Stimulated activated naive CD8-positive, alpha-beta T cell treated with anti-CD3 and anti-CD28 coated beads, Interleukin-15, amount 100 ng/mL, for 72 hours (primary cell): ENCODE measurements at places on chromosomes 6 and 20.

- DNase-seq = no peak
Measured at GRCh38 chr6:148704400-148705246, 42.2 kb upstream of the UST start.

DNA sequence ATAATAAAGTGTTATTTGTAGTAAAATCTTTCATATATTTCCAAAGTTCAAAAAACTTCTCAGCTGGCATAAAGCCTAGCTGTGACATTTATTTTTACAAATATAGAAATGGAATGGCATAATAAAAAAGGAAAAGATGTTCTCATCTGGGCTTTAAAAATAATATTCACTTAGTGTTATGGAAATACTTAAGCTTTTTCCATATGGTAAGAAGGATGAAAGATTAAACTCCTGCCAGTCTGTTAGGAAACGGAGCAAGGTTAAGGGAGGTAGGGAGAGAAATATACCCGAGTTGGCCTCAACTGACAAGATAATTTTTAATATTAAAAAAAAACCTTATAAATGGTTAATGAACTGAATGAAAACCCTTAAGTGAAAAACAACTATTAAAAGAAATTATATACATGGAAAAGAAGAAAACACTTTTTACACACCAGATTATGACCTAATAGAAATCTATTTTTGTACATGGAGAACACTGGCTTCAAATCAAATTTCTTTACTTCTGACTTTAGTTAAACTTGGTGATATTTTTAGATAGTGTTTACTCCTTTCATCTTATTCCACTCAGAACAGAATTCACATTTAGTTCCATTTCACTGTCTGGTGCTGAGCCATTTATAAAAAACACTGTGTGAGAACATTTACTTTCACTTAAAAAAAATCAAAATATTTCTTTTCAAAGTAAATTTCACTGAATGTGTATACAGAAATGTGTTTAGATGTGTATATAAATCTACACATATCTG is 137.0 kb downstream of the DST start:
- DNase-seq = no peak

- DNase-seq = no peak
Measured at GRCh38 chr6:24440897-24441598, 38.3 kb downstream of the MRS2 start.

- no peak for DNase-seq
Measured at GRCh38 chr6:143063631-143064030, 2.9 kb downstream of the AIG1 start.

DNA sequence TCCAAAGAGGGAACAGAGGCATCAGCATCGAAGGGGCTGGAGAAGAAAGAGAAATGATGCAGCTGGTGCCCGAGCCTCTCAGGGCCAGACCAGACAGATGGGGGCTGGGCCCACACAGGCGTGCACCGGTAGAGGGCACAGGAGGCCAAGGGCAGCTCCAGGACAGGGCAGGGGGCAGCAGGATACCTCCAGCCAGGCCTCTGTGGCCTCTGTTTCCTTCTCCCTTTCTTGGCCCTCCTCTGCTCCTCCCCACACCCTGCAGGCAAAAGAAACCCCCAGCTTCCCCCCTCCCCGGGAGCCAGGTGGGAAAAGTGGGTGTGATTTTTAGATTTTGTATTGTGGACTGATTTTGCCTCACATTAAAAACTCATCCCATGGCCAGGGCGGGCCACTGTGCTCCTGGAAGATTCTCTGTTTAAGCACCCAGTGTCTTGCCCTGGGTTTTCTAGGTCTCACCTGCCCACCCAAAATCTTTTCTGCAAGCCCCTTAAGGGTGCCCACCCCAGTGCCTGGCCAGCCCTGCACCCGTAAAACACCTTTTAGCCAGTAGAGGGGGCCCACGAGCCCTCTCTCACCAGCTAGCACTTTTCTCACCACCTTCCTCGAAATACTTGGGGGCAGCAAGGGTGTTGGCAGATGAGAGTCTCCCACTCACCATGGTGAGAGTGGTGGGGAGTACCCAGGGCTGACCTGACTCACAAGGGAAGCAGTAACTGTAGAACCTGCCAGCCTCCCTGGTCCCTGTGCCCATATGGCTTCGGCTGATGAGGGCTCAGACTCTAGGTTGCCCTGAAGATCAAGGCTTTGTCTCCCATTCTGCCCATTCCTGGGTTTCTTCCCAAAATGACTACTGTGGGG is 35.7 kb upstream of the ID1 start:
- peak; percentile 64 for DNase-seq
